ENCODE measurements at places on chromosomes 13 and 19.

GRCh38 chr19:6452223-6452614 lies 7.4 kb downstream of the SLC25A23 start:
- DNase-seq = no peak

DNA sequence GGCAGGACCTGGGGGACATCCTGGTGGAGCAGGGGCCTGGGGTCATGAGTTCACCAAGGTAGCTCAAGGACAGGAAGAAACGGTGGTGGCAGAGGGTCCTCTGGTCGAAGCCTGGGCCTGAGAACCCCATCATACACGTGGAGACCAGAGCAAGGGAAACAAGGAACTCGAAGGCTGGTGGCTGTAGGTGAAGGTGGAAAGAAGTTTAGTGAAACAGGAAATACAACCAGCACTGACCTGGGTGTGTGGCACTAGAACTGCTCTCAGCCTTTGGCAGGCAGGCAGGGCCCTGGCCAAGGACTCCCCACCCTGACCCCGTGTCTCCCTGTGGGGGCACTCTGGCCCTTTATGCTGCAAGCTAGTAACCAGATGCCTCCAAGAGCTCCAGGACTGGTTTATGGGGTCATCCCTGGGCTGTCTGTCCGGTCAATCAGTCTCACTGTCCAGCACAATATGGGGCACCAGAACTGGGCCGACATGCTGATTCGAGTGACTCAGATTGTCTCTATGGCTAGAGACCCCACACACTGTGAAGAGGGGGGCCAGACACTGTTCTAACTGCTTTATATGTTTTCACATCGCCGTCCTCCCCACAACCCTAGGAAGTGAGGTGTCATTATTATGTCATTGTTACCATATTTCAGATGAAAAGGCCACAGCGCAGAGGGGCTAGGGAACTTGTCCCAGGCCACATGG lies 3.8 kb downstream of the COX6B2 start:
- no peak for DNase-seq

DNA sequence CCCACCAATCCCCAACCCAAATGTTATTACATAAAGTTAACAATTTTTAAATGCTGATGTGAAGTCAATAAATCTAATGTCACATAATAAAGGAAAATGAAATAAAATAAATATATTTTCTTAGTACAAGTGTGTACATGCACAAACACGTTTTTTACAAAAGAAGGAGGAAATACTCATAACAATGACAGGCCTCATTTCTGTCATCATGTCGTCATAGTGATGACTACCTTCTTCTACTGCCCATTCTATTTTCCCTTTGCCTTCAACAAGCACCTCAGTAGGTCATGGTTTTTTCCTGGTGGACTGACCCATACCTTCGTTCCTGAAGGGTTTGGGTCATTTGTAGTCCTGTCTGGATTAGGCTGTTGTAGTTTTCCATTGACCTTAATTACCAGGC lies 185.3 kb upstream of the IPO5 start:
- DNase-seq = no peak

DNA sequence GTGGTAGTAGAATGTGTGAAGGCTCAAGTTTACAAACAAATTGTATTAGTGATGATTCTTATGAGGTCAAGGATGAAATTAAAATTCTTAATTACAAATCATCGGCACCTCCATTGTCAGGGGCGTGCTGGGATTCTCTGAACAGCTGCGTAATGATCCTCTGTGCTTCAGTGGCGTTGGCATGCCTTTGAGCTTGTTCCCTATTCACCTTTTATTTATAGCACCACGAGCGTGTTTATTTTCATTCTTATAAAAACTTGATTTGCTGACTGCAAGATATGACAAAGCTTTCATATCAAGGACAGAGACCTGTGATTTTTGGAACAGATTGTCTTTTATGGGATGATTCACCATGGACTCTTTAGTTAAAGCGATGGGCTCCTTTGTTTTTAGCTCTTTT lies 18.2 kb upstream of the UBL3 start:
- DNase-seq = no peak

DNA sequence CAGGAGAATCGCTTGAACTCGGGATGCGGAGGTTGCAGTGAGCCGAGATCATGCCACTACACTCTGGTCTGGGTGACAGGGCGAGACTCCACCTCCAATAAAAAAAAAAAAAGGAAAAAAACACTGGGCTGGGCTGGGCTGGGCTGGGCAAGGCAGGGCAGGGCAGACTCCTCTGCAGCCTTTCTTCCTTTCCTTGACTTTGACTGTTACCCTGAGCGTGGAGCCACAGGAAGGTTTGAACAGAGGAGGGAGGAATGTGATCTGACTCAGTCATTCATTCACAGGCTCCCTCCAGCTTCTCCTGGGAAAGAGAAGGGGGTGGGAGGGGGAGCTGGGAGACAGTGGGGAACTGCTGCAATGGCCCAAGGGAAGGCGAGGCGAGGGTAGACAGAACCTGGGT lies 2.7 kb upstream of the ACTN4 start:
- no peak for DNase-seq

- no peak for DNase-seq
Observed at GRCh38 chr19:16371540-16371986, 46.9 kb downstream of the KLF2 start.

GRCh38 chr13:42574435-42575311 lies 721 bp downstream of the TNFSF11 start:
- DNase-seq = no peak

DNA sequence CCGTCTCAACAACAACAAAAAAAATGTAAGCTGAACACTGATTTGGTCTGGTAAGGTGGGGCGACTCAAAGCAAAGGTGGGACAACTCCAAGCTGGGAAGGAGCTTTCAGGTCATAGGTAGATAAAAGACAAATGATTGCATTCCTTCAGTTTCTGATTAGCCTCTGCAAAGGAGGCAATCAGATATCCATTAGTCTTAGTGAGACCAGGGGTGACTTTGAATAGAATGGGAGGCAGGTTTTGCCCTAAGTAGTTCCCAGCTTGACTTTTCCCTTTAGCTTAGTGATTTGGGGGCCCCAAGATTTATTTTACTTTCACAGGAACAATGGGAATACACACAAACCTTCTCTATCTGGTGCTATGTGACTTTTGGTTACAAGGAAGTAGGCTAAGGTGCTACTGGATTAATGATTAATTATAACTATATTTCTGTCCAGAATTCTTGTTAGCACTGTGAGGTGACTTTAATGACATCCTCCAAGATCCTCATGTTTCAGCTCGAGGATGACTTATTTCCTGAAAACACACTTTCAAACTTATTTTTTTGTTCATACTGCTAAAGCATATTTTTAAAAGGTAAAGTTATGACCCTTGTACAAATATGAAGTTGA lies 10.6 kb upstream of the MTRF1 start:
- no peak for DNase-seq

All from cerebellar nuclear complex (tissue), 1 donor.